ENCODE measurements at places on chromosomes 4 and X. TPM values are rescaled to one million over a fixed set of nuclear protein-coding genes. Genes with fewer than 3 reads are reported as not detected.

DNA sequence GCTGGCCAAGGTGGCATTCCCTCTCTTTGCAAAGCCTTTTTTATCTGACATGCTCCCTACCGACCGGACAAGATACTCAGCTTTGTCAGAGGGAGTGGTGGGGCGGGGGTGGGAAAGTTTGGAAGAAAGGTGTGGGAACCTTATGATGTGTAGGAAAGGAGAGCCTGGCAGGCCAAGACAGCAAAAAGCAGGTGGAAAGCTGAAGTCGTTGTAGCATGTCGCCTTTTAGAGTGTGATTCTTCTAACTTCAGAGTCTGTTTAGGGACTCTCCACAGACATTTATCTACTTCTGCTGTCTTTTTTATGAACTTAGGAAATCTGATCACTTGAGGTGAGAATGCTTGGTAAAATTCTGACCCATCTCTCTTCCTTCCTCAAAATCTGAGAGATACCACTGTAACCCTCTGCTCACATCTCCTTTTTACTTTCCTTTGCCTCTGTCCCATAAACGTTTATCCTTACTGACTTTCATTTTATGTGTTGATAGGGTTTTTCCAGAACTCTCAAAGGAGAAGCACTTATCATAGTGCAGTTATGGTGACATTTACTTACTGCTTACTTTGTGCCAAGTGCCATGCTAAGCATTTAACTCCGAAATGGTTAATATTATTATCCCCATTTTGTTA is 8.2 kb upstream of the RUFY3 start:
- DNase-seq, result no peak

DNA sequence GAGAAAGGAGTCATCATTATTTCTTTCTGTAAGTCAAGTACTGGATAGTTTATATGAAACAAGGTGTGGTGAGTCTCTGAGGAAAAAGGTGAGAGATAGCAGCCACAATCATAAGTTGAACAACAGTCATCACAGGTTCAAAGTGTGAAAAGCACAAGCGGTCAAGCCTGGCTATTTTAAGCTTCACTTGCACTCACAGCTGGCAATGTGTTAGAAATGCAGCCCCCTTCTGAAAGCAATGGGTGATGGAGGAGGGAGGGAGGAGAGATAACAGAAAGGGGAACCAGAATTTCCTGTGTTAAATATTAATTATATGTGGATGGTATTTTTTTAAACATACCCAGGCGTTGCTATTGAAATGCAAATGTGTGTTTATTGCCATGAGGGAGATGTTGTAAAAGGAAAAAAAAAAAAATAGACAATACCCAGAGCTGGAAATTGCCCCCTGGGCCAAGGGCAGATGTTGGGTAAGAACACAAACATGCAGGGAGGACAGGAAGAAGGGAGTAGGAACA is 26.9 kb upstream of the BMP3 start:
- DNase-seq, result no peak

GRCh38 chrX:39944416-39944815 is 153.3 kb downstream of the BCOR start:
- no peak for DNase-seq

DNA sequence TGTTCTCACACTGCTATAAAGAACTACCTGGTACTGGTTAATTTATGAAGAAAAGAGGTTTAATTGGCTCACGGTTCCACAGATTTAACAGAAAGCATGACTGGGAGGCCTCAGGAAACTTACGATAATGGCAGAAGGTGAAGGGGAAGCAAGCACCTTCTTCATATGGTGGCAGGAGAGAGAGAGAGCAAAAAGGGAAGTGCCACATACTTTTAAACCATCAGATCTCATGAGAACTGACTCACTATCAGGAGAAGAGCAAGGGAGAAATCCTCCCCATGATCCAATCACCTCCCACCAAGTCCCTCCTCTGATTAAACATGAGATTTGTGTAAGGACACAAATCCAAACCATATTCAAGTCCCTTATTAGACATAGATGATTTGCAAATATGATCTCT is 12.3 kb upstream of the RAP2C start:
- no peak for DNase-seq

- peak; percentile 52 for DNase-seq
Observed at GRCh38 chr4:3421470-3421869, 20.3 kb upstream of the HGFAC start.

- DNase-seq, result no peak
Observed at GRCh38 chr4:55768291-55768690, 51.3 kb upstream of the EXOC1L start.

GRCh38 chr4:77473509-77473908 is 132.1 kb upstream of the CXCL13 start:
- DNase-seq, result no peak

DNA sequence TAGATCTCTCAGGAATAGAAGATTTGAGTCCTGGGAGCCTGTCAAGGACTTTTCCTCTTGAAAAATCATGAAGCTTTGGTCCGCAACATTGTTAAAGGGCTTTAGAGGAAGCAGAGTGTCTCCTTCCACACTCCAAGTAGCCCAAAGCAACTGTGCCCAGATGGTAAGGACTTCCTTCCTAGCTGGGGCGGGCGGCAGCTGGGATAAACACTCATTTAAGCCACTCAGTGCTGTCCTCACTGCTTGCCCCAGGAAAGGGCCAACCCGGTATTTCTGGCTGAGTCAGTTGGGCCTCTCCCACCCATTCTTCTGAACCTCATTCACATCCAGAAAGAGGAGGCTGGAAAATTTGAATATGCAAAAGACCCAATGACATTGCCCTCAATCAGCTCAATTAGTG is 144.3 kb downstream of the CHIC2 start:
- DNase-seq, result no peak

- DNase-seq, result no peak
Observed at GRCh38 chr4:106527316-106527715, 158.7 kb upstream of the GIMD1 start.

DNA sequence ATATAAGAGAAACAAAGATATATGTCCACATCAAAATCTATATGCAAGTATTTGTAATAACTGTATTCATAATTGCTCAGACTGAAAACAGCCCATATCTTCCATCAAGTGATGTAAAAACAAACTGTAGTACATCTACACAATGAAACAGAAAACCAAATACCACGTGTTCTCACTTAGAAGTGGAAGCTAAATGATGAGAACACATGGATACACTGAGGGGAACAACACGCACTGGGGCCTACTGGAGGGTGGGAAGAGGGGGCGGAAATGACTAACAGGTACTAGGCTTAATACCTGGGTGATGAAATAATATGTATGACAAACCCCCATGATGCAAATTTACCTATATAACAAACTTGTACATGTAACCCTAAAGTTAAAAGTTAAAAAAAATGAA is 42.7 kb downstream of the UBA6 start:
- no peak for DNase-seq

- DNase-seq, result no peak
Observed at GRCh38 chr4:122776916-122777315, 44.4 kb downstream of the BBS12 start.

- DNase-seq, result no peak
Observed at GRCh38 chrX:153336988-153337387, 3.0 kb downstream of the ZNF275 start.

DNA sequence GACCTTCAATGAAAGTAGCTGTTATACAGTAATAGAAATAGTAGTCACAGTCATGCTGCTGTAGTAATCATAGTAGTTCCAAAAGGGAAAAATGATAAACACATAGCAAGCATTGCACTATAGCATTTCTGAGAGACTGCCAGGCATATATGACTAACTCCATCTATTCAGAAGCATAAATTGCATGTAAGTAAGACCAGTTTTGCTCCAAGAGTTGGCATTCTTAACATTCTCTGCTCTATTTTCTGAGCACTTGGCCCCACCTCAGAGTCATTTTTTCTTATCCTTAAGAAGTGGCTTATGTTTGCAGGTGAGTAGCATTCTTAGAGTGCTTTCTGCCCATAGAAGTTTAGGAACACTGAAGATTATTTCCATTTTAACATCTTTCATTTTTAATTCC is 490.3 kb upstream of the TECRL start:
- no peak for DNase-seq

DNA sequence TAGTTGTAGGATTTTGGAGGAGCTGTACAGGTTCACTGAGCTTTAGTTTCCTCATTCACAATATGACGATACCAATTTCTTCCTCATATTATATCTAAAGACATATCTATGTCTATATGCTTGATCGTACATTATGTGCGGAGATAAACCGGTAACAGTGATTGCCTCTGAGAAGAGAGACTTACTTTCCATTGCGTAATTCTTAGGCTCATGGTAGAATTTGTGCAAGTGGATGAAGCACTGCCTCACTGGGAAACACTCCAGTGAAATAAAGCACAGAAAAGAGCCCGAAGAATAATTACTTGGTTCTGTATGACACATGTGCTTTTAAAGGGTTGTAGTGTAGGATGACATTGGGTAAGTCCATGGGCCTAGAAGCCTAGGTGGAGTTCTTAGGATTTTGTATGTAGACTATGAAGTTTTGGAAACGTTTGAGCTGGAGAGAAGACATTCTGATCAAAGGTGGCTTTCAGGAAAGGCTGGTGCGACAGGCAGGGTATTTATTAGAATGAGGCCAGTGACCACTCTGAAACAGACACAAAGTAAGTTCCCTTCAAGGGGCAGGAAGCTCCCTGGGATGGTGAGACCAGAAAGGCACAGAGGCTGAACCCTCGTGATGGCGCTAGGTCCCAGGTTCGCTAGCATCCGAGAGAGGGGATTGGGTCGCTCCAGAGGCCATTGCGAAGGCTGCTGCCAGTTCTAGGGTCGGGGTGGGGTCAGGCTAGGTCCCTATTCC is 649 bp upstream of the VBP1 start:
- DNase-seq, result no peak

DNA sequence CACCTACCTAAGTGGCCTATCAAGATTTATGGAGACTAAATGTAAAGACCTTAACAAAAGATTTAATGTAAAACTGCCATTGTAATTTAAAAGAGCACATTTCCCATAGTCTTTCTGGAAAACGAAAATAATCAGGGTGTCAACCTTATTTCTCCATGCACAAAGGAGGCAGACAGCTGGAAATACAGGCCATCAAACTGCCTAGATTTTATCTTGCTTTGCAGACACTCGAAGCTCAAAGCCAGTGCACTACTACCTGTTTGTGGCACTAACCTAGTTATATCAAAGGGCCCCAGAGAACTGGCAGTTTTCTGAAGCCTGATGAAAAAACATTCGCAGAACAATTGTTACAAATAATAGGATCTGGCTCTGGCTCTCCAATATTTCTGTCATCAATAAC is 863.9 kb downstream of the STPG2 start:
- no peak for DNase-seq

DNA sequence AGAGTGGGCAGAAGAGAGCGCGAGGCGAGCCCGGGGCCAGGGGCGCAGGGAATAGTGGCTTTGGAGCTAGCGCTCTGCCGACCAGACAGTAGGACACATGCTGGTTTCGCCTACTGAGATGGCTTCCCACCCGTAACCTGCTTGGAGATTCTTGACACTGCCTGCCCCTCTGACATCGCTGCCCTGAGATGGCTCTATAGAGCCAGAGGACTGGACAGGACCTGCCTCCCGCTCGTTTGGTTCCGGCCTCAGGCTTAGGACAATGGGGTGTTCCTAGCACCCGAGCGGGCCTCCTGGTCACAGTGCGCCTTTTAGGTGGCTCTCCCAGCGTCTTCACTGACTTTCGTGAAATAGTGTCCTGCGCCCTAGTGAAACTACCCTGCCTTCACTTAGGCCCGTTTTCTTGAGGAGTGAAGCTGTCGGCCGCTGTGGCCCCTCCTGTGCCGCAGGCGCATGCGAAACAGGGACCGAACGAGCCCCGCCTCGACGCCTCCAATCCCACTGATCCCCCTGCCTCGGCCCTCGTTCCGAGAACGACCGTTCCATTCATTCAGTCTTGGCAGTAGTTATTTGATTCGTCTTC is 608 bp downstream of the TAF1 start:
- DNase-seq, result peak; percentile 65

DNA sequence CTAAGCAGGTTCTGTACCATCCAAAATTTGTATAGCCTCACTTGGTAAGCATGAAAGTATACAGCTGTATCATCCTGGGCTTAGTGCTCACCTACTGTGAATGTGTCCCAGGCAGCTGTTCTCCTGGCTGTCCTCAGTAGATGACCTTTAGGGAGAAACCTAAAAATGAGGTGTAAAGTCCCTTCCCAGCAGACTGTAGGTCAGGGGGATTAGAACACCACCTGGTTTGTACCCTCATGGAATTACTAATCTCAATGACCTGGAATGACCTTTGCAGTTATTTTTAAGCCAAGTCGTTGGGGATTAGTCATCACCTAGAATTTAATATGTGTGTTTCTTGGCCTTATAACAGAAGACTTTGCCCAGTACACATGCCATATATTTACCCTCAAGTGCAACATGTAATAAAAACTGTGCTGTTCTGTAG is 39.1 kb upstream of the MBTPS2 start:
- no peak for DNase-seq

DNA sequence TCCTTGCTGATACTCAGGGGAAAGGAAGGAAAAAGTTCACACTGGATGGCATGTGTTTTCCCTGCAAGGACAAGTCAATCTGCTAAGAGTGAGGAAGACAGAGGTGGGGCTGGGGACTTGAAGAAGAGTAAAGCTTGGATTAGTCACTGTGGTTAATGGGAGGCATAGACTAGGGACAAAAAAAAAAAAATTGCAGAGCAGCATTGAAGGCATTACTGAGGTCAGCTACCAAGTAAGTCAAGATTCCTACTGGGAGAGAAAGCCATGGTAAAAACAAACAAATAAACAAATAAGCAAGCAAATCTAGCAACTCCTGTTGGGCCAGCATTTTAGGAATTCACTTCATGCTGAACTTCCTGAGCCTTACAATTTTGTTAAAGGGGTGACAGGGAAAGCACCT is 58.2 kb upstream of the GPC4 start:
- DNase-seq, result no peak

GRCh38 chr4:54308110-54308509 is 79.0 kb downstream of the PDGFRA start:
- DNase-seq, result no peak

DNA sequence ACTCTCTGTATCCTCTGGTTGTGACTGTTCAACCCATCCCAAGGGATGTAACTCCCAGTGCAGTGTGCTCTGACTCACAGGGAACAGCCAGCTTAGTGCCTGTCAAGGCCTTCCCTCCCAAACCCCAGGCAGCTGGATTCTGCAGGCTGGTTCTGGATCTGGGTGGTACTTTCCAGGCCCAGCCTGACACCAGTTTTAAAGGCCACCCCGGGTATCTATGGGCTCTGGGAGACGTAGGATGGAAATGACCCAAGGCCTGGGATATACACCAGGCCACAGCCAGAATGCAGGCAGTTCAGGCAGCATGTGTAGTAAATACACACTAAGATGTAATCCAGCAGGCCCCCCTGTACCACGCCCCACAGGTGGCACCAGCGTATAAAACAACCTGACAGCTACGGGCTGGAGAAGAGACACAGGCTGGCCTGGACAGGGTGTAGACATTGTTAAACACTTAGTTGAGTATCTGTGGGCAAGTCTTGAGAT is 64.2 kb downstream of the SPINK2 start:
- DNase-seq, result no peak

ZNF141 gene
- 19.9 TPM for total RNA-seq

SPOCK3 gene
- not detected for total RNA-seq

SPANXD gene
- total RNA-seq, result not detected

MAGED2 gene
- 98.4 TPM for total RNA-seq

TREX2 gene
- total RNA-seq, result 1.2 TPM

CXCL11 gene
- total RNA-seq, result not detected

CORIN gene
- total RNA-seq, result 3.7 TPM

Data from upper lobe of right lung (tissue), 1 donor.